Activated T-helper 17 cell treated with anti-CD3 and anti-CD28 coated beads, Interleukin-2, amount 50 U/mL, for 72 hours (primary cell): ENCODE measurements at places on chromosomes 3 and 15.

DNA sequence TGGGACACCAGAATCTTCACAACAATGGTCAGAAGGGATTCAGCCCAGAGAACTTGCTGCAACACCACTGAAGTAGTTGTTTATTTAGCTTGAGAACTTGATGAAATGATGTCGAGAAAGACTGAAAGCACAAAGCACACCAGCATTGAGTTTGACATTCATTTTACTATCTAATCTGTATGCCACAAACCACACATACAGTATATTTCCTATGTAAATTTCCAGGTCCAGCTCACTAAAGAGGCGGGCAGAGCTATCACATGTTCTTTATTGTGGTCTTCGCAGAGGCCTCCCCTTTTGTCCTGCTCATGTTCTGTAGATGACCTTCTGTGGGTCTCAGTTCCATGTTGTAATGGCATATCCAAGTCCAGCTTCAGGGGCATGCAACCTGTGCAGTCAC lies 10.4 kb upstream of the FMN1 start:
- peaks cover 27% of the 10 kb centered on the region for H3K4me1 ChIP-seq
- H3K27ac ChIP-seq = no peak overlapping the region
- H3K36me3 ChIP-seq = no peaks in the 10 kb centered on the region
- no peaks in the 10 kb centered on the region for H3K27me3 ChIP-seq

GRCh38 chr3:123687286-123687685 lies 102.4 kb upstream of the HACD2 start:
- H3K4me1 ChIP-seq = no peaks in the 10 kb centered on the region
- no peaks in the 10 kb centered on the region for H3K36me3 ChIP-seq

DNA sequence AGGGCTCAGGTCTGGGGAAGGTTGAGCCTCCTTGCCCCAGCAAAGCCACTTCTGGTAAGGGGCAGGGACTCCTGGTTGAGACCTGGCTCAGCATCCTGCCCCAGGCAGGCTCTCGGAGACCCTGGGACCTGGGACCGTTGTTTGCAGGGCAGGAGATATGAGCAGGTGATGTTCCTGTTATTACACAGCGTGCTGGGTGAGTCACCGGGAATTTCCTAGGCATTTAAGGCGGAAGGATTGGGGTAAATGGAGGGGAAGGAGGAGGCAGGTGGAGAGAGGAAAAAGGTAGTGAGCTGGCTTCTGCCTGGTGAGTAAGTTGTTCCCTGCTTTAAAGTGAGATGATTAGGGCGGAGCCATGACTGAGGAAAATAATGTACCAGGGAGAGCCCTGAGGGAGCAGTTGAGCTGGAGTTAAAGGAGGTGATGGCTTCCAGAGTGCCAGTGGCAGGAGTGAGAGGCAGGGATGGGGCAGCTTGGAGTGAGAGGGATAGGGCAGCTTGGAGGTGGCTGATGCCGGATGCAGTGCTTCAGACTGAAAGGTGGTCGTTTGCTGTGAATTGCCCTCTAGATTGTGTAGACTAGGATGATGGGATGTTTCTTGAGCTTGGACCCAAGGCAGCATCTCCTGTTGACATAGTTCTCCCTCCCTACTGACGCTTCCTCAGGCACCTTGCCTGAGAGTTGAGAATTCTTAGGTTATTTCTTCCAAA lies 79.4 kb downstream of the AAGAB start:
- peaks cover 69% of the 10 kb centered on the region for H3K4me1 ChIP-seq
- H3K4me3 ChIP-seq = peak overlapping the region; percentile 66
- H3K27me3 ChIP-seq = no peaks in the 10 kb centered on the region
- ATAC-seq = peak; percentile 84

GRCh38 chr3:155076888-155077287 lies 3.2 kb upstream of the MME start:
- ATAC-seq = no peak
- no peak overlapping the region for H3K4me3 ChIP-seq
- H3K27me3 ChIP-seq = peaks cover 26% of the 10 kb centered on the region
- H3K4me1 ChIP-seq = no peaks in the 10 kb centered on the region
- no peak overlapping the region for H3K27ac ChIP-seq
- no peaks in the 10 kb centered on the region for H3K36me3 ChIP-seq

DNA sequence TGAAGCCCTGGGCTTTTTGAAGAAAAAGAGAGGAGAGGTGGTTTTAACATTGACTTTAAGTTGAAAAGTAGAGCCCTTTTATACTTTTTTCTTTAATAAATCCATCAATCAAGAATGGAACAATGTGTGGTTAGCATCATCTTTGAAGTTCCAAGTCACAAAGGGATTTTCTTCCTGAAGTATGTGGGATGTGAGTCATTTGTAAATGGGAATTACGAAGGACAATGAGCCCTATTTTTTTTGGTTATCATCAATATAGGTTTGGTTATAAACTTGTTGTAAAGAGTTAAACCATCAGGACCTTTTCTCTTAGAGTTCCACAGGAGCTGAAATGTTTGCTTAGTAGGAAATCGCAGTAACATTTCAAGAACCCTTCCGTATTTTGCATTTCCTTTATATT lies 38.3 kb downstream of the PIK3CA start:
- no peaks in the 10 kb centered on the region for H3K27me3 ChIP-seq
- H3K4me3 ChIP-seq = no peak overlapping the region
- H3K4me1 ChIP-seq = peaks cover 26% of the 10 kb centered on the region
- no peaks in the 10 kb centered on the region for H3K36me3 ChIP-seq
- ATAC-seq = no peak

DNA sequence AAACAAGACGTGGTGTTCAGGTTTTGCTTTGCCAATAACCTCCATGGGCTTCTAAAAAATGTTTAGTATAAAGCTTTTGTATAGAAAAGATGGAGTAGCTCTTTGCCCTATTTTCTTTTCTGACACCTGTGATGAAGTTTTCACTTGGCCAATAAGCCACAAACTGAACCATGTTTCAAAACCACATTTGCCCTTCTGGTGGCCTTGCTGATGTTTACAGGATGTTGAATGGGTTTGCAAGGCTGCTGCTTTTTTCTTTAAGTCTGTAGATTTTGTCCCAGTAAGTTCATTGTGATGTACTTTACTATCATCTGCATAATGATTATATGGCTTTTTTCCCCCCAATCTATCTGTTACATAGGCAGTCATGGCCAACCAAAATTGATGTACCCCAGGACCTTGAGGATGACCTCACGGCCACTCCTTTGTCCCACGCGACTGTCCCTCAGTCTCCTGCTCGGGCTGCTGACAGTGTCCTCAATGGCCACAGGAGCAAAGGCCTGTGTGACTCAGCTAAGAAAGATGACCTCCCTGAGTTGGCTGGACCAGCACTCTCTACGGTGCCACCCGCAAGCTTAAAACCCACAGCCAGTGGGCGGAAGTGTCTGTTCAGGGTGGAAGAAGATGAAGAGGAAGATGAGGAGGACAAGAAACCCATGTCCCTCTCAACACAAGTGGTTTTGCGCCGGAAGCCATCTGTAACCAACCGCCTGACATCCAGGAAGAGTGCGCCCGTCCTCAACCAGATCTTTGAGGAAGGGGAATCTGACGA lies 60.8 kb downstream of the SNRK start:
- ATAC-seq = peak; percentile 46
- no peaks in the 10 kb centered on the region for H3K27me3 ChIP-seq
- peak overlapping the region; percentile 74 for H3K4me3 ChIP-seq

GRCh38 chr3:142586803-142587406 lies 8.4 kb upstream of the ATR start:
- H3K4me1 ChIP-seq = no peaks in the 10 kb centered on the region
- peak; percentile 53 for ATAC-seq
- no peak overlapping the region for H3K27ac ChIP-seq
- peaks cover 10% of the 10 kb centered on the region for H3K27me3 ChIP-seq
- no peaks in the 10 kb centered on the region for H3K36me3 ChIP-seq
- H3K4me3 ChIP-seq = no peak overlapping the region

- H3K4me1 ChIP-seq = no peaks in the 10 kb centered on the region
- no peaks in the 10 kb centered on the region for H3K36me3 ChIP-seq
- peaks cover 11% of the 10 kb centered on the region for H3K27me3 ChIP-seq
- no peak for ATAC-seq
Observed at GRCh38 chr3:5442106-5442785, 254.7 kb downstream of the EDEM1 start.

GRCh38 chr3:149763565-149764195 lies 11.4 kb upstream of the COMMD2 start:
- H3K4me1 ChIP-seq = no peaks in the 10 kb centered on the region
- H3K27me3 ChIP-seq = peaks cover 12% of the 10 kb centered on the region
- no peak overlapping the region for H3K4me3 ChIP-seq
- H3K27ac ChIP-seq = no peak overlapping the region
- peak; percentile 21 for ATAC-seq

GRCh38 chr3:23019596-23020300 lies 183.4 kb upstream of the UBE2E2 start:
- H3K4me1 ChIP-seq = no peaks in the 10 kb centered on the region
- H3K36me3 ChIP-seq = no peaks in the 10 kb centered on the region
- no peaks in the 10 kb centered on the region for H3K27me3 ChIP-seq
- no peak for ATAC-seq
- H3K4me3 ChIP-seq = no peak overlapping the region

- H3K27me3 ChIP-seq = no peaks in the 10 kb centered on the region
- H3K27ac ChIP-seq = no peak overlapping the region
- H3K36me3 ChIP-seq = no peaks in the 10 kb centered on the region
- peak; percentile 68 for ATAC-seq
- no peak overlapping the region for H3K4me3 ChIP-seq
- no peaks in the 10 kb centered on the region for H3K4me1 ChIP-seq
Observed at GRCh38 chr15:55434989-55435825, 26.9 kb downstream of the PIERCE2 start.

GRCh38 chr3:44659015-44659414 lies 10.5 kb downstream of the ZNF35 start:
- H3K4me1 ChIP-seq = no peaks in the 10 kb centered on the region
- H3K27me3 ChIP-seq = no peaks in the 10 kb centered on the region
- H3K36me3 ChIP-seq = peaks cover 60% of the 10 kb centered on the region
- ATAC-seq = no peak
- no peak overlapping the region for H3K4me3 ChIP-seq

DNA sequence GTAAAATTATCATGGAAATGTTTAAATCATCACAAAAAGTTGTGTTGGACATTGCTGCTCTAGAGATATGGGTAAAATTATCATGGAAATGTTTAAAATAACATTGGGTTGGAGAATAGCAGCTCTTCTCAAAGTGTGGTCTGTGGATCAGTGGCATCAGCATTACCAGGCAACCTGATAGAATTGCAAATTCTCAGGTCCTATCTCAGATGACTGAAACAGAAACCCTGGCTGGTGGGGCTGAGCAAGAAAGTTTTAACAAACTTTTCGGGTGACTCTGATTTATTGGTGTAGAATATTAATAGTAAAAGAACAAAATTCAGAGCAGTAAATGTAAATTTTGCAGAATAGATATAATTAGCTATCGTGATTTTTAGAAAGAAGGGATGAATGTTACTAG lies 28.9 kb downstream of the NXPE3 start:
- H3K4me1 ChIP-seq = peaks cover 28% of the 10 kb centered on the region
- no peaks in the 10 kb centered on the region for H3K27me3 ChIP-seq
- peak; percentile 65 for ATAC-seq
- no peak overlapping the region for H3K27ac ChIP-seq

DNA sequence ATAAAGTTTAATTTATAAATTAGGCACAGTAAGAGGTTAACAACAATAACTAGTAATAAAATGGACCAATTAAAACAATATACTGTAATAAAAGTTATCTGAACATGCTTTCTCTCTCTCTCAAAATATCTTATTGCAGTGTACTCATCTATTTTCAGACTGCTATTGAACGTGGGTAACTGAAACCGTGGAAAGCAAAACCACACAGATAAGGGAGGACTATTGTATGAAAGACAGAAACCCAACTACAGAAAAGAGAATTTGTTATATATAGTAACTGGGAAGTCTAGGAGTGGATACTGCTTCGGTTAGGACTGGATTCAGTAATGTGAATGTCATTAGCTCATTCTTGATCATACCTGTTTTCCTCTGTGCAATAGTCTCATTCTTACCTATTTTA lies 119.3 kb upstream of the DAZL start:
- H3K36me3 ChIP-seq = no peaks in the 10 kb centered on the region
- no peak for ATAC-seq
- H3K27me3 ChIP-seq = no peaks in the 10 kb centered on the region
- no peak overlapping the region for H3K4me3 ChIP-seq
- H3K27ac ChIP-seq = no peak overlapping the region
- no peaks in the 10 kb centered on the region for H3K4me1 ChIP-seq

DNA sequence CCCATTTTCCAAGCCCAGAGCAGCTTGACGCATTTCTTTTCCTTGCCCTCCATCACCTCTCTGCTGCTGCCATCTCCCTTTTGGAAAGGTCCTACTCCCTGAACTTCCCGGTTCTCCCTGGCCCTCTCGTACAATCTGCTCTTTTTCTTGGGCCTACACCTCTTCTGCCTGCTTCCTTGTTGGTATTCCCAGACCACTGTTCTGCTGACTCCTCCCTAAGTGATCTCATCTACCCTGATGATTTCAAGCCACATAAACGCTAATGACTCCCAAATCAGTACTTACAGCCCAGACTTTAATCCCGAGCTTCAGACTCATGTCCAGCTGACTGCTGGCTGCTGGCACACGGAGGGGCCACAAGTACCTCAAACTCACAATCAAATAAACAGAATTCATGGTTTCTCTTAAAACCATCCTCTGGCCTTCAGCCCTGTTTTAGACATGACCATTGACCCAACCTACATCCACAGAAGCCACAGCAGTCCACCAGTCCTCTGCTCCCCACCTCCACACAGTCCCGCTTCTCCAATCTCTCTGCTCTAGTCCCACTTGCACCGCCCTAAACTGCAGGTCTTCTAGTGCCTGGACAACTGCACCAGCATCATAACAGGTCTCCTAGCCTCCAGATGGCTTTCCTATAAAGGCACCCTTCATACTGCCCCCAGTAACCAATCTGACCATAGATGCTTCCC lies 57.6 kb downstream of the AAGAB start:
- H3K4me3 ChIP-seq = no peak overlapping the region
- H3K27ac ChIP-seq = peak overlapping the region; percentile 86
- H3K4me1 ChIP-seq = peaks cover 25% of the 10 kb centered on the region
- ATAC-seq = no peak
- peaks cover 87% of the 10 kb centered on the region for H3K36me3 ChIP-seq
- no peaks in the 10 kb centered on the region for H3K27me3 ChIP-seq

DNA sequence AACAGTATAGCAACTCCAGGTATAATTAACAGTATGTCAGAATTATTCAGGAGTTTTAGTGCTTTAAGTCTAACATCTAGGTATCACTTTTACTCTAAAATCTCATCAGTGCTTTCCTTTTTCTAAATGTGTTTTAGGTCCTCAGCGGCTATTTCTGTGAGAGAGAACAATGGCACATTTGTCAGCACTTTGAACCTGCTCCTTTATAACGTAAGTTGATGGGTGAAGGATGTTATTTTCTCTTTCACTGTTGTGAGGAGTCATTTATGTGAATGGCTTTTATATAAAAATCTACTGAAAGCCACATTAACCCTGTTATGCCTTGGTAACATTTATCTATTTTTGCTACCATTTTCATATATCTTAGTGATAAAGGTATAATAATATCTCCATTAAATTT lies 22.8 kb downstream of the ZPLD1 start:
- no peaks in the 10 kb centered on the region for H3K4me1 ChIP-seq
- H3K27ac ChIP-seq = no peak overlapping the region
- no peak for ATAC-seq
- no peaks in the 10 kb centered on the region for H3K36me3 ChIP-seq

GRCh38 chr3:115855911-115856310 lies 232.6 kb downstream of the GAP43 start:
- ATAC-seq = no peak
- peaks cover 38% of the 10 kb centered on the region for H3K27me3 ChIP-seq
- H3K4me3 ChIP-seq = no peak overlapping the region
- H3K27ac ChIP-seq = no peak overlapping the region
- no peaks in the 10 kb centered on the region for H3K4me1 ChIP-seq
- H3K36me3 ChIP-seq = no peaks in the 10 kb centered on the region
